ENCODE measurements at places on chromosomes 1 and 21.

DNA sequence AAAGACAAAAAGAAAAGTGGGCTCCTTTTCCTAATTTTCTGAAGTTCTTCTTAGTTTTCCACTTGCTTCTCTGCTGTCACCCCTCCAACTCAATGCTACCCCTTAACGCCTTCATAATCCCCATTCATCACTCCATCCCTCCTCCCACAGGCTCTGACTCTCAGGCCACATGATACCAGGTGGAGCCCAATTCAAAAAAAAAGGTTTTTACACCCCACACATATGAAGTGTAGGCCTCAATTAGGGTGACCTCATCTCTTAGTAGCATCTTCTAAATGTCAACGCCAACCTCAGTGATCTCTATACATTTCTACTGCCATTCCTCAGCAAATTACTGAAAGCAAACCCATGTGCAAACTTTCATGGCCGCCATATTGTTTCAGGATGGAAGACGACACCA, 6.4 kb downstream of the SSBP3 start:
- DNase-seq = no peak

DNA sequence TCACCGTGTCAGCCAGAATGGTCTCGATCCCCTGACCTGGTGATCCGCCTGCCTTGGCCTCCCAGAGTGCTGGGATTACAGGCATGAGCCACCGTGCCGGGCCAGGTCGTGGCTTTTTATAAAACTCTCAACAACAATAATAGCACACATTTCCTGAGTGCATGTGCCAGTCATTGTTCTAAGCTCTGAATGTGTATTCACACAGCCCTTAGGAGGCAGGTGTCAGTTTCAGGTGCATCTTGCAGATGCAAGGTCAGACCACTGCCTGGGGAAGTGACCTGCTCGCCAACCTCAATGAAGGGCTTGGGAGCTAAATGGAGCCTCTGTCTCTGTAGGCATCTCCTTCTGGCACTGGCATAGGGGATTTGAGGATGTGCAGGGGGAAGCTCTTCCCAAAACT, 1.6 kb upstream of the LEFTY2 start:
- DNase-seq = no peak

GRCh38 chr21:44084496-44085241, 22.5 kb upstream of the PWP2 start:
- no peak for DNase-seq

DNA sequence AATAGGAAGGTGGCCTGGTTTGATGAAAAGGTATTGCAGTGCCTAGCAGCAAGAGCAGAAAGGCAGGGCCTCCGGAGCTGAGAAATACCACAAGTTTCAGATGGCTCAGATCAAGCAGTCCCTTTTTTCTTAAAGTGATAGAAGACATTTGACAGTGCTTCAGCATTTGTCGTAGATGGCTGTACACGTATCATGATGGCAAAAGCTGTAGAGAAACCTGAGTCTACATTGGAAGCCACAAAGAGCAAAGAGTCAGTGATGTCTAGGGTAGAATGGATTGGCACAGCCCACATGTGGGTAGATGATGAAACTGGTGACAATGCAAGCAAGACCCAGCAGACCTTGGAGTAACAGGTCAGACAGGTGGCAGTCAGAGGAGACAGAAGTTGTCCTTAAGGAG, 101.3 kb upstream of the ARTN start:
- no peak for DNase-seq

GRCh38 chr1:17596186-17596585, 56.7 kb downstream of the ARHGEF10L start:
- no peak for DNase-seq

DNA sequence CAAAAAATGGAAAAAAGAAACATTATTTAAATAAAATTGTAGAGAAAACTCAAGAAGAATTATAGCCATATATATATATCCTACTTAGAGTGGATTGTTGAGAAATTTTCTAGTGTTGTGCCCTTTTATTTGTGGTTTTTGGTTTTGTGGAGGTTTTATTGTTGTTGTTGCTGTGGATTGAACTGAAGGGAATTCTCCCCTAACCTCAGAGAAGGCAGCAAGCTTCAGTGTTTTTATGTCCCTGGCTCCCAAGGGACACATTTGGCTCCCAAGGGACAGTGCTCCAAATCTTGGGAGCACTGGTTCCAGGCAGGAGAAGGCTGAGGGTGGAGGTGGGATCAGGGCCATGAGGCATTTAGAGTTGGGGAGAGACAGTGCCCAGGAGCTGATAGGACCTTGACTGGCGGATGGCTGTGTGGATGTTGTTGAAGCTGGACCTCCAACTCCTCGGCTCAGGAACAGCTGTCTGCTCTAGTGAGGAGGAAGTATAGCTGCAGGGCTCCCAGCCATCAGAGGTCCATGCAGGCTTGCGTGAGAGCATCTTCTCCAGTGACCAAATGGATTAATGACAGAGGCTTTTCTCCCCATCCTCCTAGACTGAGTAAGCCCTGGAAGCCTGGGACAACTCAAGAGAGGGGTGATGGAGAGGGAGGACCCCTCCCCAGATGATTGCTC, 100.5 kb downstream of the TEX35 start:
- DNase-seq = no peak

GRCh38 chr1:30977511-30977910, 69.0 kb upstream of the SDC3 start:
- no peak for DNase-seq

GRCh38 chr1:27562021-27562420, 41.9 kb downstream of the AHDC1 start:
- no peak for DNase-seq

DNA sequence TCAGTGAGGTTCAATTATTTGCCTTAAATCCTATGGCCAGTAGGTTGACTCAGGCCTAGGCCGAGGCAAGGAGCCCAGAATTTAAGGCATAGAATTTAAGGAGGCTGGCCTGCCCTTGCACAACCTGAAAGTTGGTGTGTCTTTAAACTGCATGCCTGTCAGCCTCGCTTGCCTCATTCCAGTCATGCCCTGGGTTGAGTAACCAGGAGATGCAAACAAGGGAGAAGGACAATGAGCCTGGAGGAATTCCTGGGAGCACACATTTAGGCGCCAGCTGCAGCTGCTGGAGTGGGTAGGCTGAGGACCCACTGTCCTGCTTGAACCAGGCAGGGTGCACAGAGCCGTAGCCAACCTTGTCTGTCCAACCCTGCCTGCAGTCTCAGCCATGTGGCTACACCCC, 11.7 kb downstream of the CD2 start:
- DNase-seq = no peak

- DNase-seq = no peak
Measured at GRCh38 chr1:52343979-52344378, 22.0 kb downstream of the CC2D1B start.

DNA sequence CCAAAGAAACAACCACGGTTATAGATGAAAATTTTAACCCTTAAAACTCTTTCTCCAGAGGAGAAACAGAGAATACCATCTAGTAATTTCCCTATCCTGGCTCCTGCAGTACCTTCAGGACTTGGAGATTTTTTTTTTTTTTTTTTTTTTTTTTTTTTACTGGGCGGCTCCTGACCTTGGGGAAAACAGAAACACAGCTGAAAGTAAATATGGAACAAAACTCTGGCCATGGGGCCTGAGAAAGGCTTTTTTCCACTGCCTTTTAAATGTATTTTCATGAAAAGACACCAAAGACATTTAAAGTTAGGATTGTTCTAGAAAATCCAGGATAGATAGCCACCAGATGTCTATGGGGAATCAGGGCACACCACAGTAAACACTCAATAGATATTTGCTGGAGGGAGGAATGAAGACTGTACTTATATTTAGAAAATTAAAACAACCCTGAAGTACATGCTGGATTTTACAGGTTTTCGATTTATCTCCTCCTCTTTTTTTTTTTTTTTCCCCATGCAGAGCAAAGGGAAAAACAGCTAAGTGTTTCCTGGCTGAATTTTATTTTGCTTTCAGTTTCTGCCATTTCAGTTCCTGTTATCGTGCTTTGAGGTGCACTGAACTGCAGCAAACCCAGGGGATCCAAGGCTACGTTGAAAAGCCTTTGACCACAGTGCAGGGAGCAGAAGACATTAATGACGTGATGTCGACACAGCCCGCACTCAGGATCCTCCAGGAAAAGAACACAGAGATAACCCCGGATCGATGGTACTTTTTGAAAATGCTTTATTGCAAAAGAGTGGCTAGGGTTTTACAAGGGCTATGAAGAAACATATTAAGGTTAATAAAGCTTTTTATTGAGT, 35.7 kb upstream of the CNN3 start:
- DNase-seq = peak; percentile 5

DNA sequence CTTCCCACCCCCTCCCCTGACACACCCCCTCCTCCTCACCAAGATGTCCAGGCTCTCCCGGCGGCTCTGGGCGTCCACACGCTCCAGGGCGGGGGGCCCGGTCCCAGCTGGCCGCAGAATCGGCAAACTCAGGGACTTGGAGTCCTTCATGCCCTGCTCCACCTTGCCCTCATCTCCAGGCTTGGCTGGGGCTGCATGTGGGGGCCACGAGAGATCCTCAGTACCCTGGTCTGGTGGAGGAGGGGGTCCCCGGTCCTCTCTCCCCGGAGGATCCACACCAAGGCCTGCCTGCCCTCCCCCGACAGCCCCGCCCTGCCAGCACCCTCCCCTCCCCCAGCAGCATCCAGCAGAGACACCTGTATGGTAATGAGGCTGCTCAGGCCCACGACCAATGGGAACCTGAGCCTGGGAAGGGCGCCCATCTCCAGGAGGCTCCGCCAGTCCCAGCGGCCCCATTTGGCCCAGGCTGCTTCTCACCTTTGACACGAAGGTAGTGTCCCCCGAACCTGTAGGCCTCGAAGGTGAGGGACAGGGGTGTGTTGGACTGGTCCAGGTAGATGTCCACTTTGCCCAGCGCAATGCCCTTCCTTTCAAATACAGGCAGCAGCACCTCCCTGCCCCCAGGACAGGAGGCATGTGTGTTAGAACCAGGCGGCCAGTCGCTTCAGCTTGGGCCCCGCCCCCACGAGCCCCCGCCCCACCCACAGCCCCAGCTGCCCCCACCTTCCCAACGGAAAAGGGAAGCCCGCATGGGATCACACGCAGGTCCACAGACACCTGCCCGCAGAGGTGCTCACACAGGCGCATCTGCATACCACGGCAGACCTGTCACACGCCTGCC, 8.2 kb upstream of the TNFRSF25 start:
- DNase-seq = no peak

GRCh38 chr1:35642471-35642955, 1.2 kb upstream of the PSMB2 start:
- DNase-seq = no peak

GRCh38 chr1:12634696-12635202, 9.1 kb upstream of the AADACL4 start:
- DNase-seq = no peak

- no peak for DNase-seq
Measured at GRCh38 chr1:44929531-44929930, 56.9 kb downstream of the EIF2B3 start.

- DNase-seq = no peak
Measured at GRCh38 chr1:167488786-167489185, 29.5 kb downstream of the CD247 start.

DNA sequence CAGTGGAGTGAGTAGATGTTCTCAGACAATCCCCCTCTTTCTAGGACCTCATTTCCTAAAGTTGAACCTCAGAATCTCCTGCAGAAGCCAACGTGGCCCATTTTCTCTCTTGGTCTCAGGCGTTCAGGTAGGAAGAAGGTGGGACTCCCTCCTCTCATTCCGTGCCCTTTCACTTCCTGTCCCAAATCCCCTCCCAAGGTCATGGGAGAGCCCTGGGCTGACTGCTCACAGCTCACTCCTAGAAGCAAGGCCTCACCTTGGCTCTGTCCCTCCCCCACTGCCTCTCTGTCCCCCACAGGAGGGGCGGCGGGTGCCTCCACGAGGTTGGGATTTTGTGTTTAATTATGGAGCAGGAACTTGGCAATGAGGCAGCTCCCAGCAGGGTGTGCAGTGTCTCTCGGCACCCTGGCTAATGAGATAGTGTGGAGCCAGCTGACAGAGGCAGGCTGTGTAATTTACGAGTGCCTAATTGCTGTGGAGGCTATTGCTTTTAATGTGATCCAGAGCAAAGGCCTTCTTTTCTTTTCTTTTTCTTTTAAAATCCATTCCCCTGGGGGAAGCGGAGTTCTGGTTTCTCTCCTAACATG, 9.1 kb upstream of the CDK18 start:
- DNase-seq = no peak

GRCh38 chr1:111503585-111504060, at the start of the genes ADORA3 and TMIGD3:
TSS of gene ADORA3 (minus strand) at chr1:111503633. CDS start at chr1:111503354, 279 bp downstream.
TSS of gene TMIGD3 (minus strand) at chr1:111503633. CDS start at chr1:111503354, 279 bp downstream.
- no peak for DNase-seq

GRCh38 chr1:94095744-94096469, 25.0 kb downstream of the ABCA4 start:
- DNase-seq = no peak

GRCh38 chr1:226864311-226864710, 6.1 kb upstream of the PSEN2 start:
- DNase-seq = no peak

DNA sequence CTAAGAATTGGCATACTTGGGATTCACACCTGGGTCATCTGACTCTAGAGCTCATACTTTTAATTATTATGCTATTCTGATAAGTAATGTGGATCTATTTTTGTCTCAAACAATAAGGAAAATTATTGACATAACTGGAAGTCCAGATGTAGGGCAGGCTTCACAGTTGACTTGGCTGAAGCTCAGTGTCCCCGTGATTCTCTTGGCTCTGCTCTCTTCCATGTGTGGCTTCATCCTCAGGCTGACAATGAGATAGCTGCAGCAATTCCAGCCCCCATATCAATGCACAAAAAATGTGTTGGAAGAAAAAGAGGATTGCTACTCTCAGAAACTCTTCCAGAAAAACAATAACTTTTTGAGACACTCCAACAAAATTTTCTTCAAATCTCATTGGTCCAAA, 23.8 kb downstream of the HSD11B1 start:
- no peak for DNase-seq

GRCh38 chr1:67764633-67765032, 68.6 kb downstream of the GNG12 start:
- no peak for DNase-seq

- peak; percentile 85 for DNase-seq
Measured at GRCh38 chr1:29202584-29203340, 21.1 kb upstream of the SRSF4 start.

- DNase-seq = no peak
Measured at GRCh38 chr1:172442843-172443565, 865 bp downstream of the PIGC start.

GRCh38 chr1:216723274-216723780, at the start of gene ESRRG:
TSS of gene ESRRG (minus strand) at chr1:216723429. CDS start at chr1:216723299, 130 bp downstream.
- DNase-seq = no peak

- DNase-seq = no peak
Measured at GRCh38 chr1:112429749-112430148, 33.7 kb downstream of the CTTNBP2NL start.

GRCh38 chr1:240237305-240237721, 145.6 kb downstream of the FMN2 start:
- no peak for DNase-seq

DNA sequence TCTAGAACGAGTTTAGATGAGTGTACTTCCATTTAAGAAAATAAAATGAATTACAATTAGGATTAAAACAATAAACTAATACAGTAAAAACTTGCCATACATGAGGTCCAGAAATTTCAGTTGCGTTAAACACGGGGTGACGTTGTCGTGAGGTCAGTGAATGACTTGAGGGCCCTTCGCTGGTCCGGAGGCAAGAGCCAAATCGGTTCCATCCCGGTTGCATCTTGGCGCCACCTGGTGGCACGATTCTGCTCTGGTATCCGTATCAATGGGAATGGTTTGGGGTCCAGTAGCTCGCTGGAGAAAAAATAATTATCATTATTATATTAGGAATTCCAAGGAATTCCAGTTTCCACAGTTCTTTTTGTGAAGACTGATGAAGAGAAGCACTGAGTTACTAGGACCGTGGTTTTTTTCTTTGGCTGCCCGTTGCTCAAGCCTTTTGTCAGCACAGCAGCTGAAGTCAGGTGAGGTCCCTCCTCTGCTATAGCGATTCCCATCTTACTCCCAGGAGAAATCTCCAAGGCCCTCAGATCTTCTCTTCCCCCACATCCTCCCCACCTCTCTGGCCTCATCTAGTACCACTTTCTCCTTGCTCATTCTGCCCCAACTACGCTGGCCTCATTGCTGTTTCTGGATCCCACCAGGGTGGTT, 161.4 kb downstream of the SLC35F3 start:
- peak; percentile 54 for DNase-seq

Measured in activated T-cell treated with anti-CD3 and anti-CD28 coated beads for 24 hours (primary cell).